ENCODE measurements at places on chromosomes 13 and 19. TPM values are rescaled to one million over a fixed set of nuclear protein-coding genes. Genes with fewer than 3 reads are reported as not detected.

The IZUMO1 gene
- total RNA-seq, result 0.66 TPM

The NLRP7 gene
- not detected for total RNA-seq

The GIPC3 gene
- total RNA-seq, result 5.0 TPM

The CFD gene
- 354 TPM for total RNA-seq

The LRG1 gene
- 2.8 TPM for total RNA-seq

The ADGRE3 gene
- total RNA-seq, result not detected

The ZNF540 gene
- total RNA-seq, result 10.2 TPM

The URI1 gene
- total RNA-seq, result 55.9 TPM

The TNFRSF19 gene
- total RNA-seq, result 1.6 TPM

The OR10H5 gene
- not detected for total RNA-seq

The C19orf67 gene
- not detected for total RNA-seq

The RGL3 gene
- 30.2 TPM for total RNA-seq

The RXFP2 gene
- not detected for total RNA-seq

The ZNF154 gene
- total RNA-seq, result 2.3 TPM

The TMPRSS9 gene
- total RNA-seq, result 0.23 TPM

The UGGT2 gene
- total RNA-seq, result 69.8 TPM

The SHD gene
- not detected for total RNA-seq

The GNG8 gene
- total RNA-seq, result 3.0 TPM

The CGB3 gene
- not detected for total RNA-seq

The KL gene
- 2.4 TPM for total RNA-seq

The FXYD7 gene
- 0.63 TPM for total RNA-seq

The TMEM59L gene
- total RNA-seq, result 8.9 TPM

The MIPEP gene
- 8.9 TPM for total RNA-seq

The ZNF324B gene
- 4.6 TPM for total RNA-seq

The FPR2 gene
- total RNA-seq, result 3.9 TPM

The C19orf81 gene
- total RNA-seq, result not detected

The KANK2 gene
- total RNA-seq, result 379 TPM

The LGALS7 gene
- total RNA-seq, result not detected

The IGSF23 gene
- total RNA-seq, result not detected

The CACNG7 gene
- not detected for total RNA-seq

The SIGLEC14 gene
- total RNA-seq, result 5.0 TPM

The LENG9 gene
- 5.4 TPM for total RNA-seq

The SLC25A23 gene
- total RNA-seq, result 59.0 TPM

The S1PR4 gene
- total RNA-seq, result 2.4 TPM

The TEX29 gene
- 1.8 TPM for total RNA-seq

All from aorta (tissue), 5 donors.